ENCODE measurements at places on chromosomes 2 and 18.

- no peak for DNase-seq
Measured at GRCh38 chr2:138763971-138764370, 16.2 kb downstream of the NXPH2 start.

DNA sequence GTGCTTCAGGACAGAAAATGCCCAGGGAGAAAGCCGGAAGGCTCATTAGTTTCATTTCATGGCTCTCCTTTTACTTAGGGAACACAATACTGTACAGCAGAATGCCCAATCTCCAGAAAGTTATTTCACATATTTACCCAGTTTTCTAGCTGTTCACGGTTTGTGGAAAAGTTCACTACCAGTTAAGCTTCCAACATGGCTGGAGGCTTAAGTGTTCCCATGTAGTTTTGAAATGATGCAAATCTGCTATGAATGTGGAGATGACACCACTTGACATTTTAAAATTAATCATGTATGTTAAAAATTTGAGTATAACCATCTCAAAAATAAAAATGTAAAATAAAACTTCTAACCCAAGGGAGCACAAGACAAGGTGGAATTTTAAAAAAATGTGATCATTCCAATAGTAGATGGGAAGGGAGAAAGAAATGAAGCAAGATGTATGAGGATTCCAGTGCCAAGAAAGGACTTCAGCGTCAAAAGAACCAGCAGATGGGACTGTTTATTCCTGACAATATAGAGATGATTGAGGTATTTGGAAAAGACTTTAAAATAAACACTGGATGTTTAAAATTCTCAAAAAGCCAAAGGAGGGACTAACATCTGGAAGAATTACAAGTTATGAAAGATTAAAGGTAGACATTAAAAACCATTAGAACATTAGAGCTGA lies 60.9 kb upstream of the OSR1 start:
- DNase-seq: no peak

DNA sequence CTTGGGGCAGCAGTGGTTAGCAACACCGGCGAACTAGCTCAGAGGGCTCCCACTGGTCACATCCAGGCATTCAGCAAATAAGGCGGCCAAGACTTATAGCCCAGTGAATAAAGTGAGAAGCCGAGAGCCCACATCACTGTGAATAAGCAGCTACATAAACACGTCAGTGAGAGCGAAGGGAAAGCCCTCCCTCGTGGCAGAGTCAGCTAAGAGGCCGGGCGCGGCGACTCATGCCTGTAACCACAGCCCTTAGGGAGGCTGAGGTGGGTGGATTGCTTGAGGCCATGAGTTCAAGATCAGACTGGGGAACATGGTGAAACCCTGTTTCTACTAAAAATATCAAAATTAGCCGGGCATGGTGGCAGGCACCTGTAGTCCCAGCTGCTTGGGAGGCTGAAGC lies 5.2 kb downstream of the D2HGDH start:
- DNase-seq: no peak

GRCh38 chr2:238238766-238239542 lies 884 bp downstream of the HES6 start:
- DNase-seq: no peak

DNA sequence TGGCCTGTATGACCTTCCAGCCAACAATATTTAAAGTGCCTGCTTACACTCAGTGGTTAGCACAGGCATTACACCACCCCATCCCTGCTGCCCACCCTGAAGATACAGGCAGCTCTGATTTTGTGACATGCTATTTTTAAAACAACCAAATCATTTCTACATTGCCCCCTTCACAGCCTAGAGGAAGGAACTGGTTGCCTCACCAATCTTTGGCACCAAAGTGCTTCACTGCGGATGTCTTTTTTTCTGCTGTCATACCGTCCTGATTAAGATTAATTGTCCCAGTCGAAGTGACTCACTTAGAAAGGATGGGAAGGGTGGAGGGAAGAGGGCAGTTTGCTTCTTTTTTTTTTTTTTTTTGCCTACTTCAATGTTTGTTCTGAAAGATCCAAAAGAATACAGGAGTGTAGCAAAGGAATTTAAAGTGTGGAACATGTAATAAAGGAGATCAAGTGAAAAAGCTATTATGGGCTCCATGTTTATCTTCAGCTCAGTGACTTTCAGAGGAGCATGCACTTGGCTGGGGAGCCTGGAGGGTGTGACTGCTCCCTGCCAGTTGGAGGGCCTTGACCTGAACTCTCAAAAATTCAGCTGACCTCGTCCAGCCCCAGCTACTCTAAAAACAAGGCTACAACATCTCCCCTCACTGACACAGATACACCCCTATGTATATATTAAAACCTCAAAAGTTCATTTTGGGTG lies 501.1 kb upstream of the TNP1 start:
- no peak for DNase-seq

GRCh38 chr18:35409911-35410310 lies 32.8 kb upstream of the ZNF396 start:
- no peak for DNase-seq

DNA sequence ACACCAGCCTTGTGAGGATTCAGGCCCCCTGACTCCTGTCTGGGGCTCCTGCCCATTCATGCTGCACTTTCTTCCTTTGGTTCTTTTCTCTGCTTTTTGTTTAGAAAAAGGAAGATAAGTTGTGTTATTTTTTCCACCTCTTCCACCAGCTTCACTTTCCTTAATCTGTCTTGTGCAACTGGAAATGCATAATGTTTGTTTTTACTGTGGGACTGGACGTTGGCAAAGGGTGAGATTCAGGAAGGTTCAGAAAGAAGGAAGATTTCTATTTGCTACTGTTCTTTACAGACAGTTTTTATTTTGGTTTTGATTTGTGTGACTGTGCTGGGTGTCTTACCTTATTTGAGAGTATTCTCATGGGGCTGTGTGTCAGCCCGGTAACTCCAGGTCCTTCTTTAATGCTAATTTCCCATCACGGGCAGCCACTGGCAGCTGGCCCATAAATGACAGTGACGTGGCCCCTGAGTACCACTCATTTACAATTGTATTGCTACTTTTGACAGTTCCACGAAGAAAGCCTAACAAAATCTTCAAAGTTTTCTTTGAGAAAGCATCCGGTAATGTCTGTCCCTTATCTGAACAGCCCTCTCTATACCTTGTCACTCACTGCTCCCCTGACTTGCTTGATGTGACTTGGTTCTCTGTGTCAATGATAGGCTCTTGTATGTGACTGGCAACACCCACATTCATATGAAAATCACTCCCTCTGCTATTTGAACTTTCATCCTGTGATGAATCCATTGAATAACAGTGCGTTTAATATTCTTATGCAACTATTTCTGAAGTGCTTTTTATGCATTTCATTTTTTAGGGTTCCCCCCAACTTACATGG lies 32.7 kb downstream of the RHBDD1 start:
- DNase-seq: no peak

Measured in endothelial cell of umbilical vein (primary cell).